MG63 (cell line): ENCODE measurements at places on chromosomes 1 and 21. TPM values are rescaled to one million over a fixed set of nuclear protein-coding genes. Genes with fewer than 3 reads are reported as not detected.

The GBP6 gene
- total RNA-seq, result not detected in 2 replicates

The TMOD4 gene
- total RNA-seq, result not detected in 2 replicates

The DRAXIN gene
- total RNA-seq, result 0.36 TPM in 1 of 2 replicates, not detected in the other

The FAM72D gene
- 7.5 and 8.0 TPM in 2 replicates for total RNA-seq

The RNF19B gene
- total RNA-seq, result 5.0 and 6.9 TPM in 2 replicates

The LRRIQ3 gene
- total RNA-seq, result 0.12 and 0.16 TPM in 2 replicates
